ENCODE measurements at places on chromosomes 1 and 21.

DNA sequence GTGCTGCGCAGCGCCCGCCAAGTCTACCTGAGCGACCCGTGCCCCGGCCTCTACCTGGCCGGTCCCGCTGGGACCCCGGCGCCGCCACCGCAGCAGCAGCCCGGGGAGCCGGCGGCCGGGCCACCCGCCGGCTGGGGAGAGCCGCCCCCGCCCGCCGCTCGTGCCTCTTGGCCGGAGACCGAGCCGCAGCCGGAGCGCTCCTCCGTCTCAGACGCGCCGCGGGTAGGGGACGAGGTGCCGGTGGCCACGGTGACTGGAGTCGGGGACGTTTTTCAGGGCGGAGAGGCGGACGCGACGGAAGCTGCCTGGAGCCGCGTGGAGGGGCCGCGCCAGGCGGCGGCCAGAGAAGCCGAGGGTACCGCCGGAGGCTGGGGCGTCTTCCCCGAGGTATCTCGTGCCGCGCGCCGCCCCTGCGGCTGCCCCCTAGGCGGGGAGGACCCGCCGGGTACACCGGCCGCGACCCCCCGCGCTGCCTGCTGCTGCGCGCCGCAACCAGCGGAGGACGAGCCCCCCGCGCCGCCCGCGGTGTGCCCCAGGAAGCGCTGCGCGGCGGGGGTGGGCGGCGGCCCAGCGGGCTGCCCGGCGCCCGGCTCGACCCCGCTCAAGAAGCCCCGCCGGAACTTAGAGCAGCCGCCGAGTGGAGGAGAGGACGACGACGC is 646 bp downstream of the IER5 start:
- peak; percentile 19 for DNase-seq

DNA sequence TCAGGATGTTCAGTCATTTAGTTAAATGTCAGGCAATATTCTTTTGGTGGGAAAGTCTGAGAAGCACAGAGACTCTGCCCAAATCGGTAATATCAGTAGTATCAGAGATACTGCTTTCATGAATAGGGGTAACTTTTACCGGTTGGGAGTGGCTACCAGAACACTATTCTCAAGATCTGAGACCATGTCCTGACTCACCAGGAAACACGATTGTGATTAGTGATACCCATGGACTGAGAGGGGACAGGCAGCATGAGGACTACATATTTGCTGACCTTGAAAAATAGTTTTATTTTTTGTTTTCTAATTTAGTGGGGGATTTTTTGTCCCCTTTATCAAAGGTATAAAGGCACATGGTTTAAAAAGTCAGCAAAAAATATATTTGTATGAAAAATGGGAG is 76.0 kb upstream of the NEK2 start:
- DNase-seq, result no peak

- no peak for DNase-seq
These were observed 15.7 kb upstream of the IGSF21 start for GRCh38 chr1:18091660-18092446.

DNA sequence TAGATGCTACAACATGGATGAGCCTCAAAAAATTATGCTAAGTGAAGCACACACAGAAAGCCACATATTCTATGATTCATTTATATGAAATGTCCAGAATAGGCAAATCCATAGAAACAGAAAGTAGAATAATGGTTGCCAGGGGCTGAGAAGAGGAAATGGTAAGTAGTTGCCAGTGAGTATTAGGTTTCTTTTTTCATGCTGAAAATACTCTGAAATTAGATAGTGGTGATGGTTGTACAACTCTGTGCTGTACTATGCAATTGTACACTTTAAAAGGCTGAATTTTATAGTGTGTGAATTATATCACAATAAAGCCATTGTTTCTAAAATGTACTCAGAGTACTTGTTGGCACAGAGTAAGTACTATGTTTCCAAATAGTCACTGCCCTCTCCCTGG is 15.5 kb upstream of the GFI1 start:
- no peak for DNase-seq

- no peak for DNase-seq
These were observed 1.2 kb downstream of the PRMT2 start for GRCh38 chr21:46636550-46637285.
